ENCODE measurements at places on chromosomes 13 and 19. TPM values are rescaled to one million over a fixed set of nuclear protein-coding genes. Genes with fewer than 3 reads are reported as not detected.

Gene PRR19
- total RNA-seq, result 0.89 TPM

GRCh38 chr13:94414141-94414540, 65.3 kb downstream of the DCT start:
- no peak for DNase-seq

DNA sequence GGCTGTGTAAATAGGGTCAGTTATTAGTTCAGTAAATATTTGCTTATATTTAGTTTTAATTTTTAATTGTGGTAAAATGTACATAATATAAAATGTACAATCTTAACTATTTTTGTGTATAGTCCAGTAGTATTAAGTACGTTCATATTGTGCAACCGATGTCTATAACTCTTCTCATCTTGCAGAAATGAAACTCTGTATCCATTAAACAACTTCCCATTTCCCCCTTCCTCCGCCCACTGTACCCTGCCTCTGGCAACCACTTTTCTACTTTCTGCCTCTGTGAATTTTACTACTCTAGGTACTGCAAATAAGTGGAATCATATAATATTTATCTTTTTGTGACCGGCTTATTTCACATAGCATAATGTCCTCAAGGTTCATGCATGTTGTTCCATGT, 24.4 kb downstream of the UBAC2 start:
- DNase-seq, result no peak

Gene ZSCAN4
- not detected for total RNA-seq

Gene ATP1A3
- total RNA-seq, result 3.4 TPM

DNA sequence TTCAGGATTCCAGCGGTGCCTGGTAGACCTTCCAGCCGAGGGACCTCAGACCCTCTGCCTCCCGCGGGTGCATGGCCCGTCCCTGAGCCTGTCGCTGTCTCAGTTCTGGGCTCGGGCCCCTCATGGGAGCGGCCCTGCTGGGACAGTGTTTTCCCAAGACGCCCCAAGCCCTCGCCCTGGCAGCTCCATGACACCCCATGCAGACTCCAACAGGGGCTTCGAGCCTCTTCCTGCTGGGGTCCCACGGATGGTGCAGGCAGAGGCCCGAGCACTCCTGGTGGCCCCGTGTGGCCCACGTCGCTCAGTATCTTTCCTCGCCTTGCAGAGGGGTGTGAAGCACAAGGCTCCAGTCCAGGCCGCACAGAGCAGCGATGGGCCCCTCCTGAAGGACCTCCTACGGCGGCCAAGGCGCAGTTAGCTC, 88.8 kb upstream of the MCF2L start:
- DNase-seq, result no peak

DNA sequence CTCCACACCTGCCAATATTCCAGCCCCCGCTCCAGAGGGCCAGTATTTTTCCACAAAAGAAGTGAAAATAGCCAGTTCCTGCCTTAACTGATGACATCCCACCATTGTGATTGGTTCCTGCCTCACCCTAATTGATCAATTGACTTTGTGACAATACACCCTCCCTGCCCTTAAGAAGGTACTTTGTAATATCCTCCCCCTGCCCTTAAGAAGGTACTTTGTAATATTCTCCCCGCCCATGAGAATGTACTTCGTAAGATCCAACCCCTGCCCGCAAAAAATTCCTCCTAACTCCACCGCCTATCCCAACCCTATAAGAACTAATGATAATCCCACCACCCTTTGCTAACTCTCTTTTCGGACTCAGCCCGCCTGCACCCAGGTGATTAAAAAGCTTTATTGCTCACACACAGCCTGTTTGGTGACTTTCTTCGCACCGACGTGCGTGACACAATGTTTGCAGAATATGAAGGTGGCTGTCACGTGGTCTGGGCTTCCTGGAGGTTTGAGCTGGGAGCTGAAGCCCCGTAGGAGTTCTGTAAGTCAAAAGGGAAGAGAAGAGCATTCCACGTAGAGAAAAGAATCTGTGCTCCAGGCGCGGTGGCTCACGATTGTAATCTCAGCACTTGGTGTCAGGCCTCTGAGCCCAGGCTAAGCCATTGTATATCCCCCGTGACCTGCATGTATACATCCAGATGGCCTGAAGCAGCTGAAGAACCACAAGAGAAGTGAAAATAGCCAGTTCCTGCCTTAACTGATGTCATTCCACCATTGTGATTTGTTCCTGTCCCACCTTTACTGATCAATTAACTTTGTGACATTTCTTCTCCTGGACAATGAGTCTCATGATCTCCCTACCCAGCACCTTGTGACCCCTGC, 6.2 kb upstream of the FUT3 start:
- DNase-seq, result no peak

- peak; percentile 90 for DNase-seq
These were observed 12.8 kb downstream of the MOB3A start for GRCh38 chr19:2083174-2083854.

Gene TEX101
- not detected for total RNA-seq

DNA sequence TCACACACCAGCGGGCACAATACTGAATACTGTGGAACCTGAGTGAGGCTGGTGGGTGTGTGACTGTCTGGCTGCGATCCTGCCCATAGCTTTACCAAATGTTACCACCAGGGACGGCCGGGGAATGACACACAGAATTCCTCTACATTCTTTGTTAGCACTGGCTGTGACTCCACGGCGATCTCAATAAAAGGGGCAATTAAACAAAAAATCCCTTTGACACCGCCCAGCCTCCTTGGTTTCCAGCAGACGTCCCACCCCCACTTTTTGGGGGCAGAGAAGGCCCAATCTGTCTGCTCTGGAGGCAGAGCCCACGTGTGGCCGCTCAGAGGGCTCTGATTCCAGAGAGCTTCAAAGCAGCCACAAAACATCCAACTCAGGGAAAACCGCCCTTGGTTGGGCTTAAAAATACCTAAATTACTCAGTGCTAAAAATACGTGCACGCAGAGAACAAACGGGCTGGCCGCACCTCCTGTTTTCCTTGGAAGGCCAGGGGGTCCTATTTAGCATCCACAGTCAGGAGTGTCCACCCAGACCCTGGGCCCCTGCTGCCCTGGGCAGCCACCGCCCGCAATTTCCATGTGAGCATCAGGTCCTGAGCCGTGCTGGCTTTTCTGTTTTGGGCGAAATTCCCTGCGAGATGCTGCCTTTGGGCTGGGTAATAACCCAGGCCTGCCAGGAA, 47.8 kb downstream of the GADD45B start:
- DNase-seq, result no peak

DNA sequence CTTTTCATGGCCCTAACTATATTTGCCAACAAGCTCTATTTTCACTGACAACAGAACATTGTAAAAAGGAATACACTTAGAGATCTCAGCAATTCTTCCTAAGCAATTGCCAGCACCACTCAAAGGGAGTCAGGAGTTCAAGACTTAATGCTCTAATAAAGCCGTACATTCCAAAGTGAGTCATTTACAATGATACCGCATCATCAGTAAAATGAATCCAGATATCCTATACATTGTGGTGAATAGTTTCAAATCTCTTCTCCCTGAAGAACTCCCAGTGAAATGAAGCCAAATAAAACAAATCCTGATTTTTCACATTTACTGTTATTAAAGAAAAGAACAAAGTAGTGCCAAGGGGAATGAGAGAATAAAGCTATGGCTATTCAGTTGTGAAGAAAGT, 2898.7 kb upstream of the PCDH20 start:
- no peak for DNase-seq

Gene CD33
- 0.96 TPM for total RNA-seq

Gene SULT2A1
- not detected for total RNA-seq

- DNase-seq, result no peak
These were observed 61.0 kb upstream of the ADGRE5 start for GRCh38 chr19:14320253-14320652.

Gene ZNF576
- 21.3 TPM for total RNA-seq

GRCh38 chr19:8460516-8461298, 15.9 kb downstream of the HNRNPM start:
- DNase-seq, result no peak

DNA sequence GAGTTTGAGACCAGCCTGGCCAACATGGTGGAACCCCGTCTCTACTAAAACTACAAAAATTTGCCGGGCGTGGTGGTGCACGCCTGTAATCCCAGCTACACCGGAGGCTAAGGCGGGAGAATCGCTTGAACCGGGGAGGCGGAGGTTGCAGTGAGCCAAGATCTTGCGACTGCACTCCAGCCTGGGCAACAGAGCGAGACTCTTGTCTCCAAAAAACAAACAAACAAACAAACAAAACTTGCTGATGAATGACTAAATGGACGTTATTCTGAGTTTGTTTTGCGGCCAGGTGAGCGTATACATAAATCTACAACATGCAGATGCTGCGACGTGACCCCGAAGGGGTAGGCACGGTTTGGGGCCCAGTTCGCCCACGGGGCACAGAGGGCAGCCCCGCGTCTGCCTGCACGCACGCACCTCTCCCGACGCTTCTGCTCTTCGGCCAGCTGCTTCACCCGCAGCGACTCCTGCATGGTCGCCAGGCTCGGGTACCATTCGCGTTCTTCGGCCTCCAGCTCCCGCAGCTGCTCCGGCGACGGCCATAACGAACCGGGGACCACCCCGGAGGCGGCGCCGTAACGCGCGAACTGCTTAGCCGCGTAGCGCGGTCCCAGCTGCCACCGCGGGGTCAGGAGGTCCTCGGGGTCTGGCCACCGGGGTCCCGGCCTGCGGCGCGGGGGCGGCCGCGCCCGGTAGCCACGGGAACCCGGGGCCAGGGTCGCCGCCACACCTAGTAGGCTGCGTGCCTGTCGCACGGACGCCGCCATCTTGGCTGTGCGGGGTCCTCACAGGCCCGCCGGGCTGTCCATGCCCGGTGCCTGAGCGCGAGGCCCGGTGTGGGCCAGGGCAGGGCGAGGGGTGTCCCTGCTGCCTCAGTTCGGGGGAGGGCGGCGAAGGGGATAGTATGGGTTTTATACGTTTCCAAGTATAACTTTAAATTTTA, at the start of gene GADD45GIP1:
Gene GADD45GIP1 (minus strand): TSS at position 778 of the 943 bp plus-strand sequence. CDS start 11 bp downstream, at position 767.
- peak; percentile 88 for DNase-seq

Gene KRTDAP
- total RNA-seq, result not detected

Gene DNAAF3
- not detected for total RNA-seq

GRCh38 chr13:37395544-37395943, 203.0 kb downstream of the POSTN start:
- DNase-seq, result no peak

- peak; percentile 87 for DNase-seq
These were observed 27.7 kb downstream of the MEIS3 start for GRCh38 chr19:47391510-47392223.

Gene KCNN1
- 0.21 TPM for total RNA-seq

GRCh38 chr19:33298146-33298911, 4.0 kb downstream of the CEBPA start:
- DNase-seq, result no peak

Gene CCDC194
- total RNA-seq, result 5.9 TPM

GRCh38 chr19:50244695-50245094, 41.3 kb downstream of the MYH14 start:
- no peak for DNase-seq

DNA sequence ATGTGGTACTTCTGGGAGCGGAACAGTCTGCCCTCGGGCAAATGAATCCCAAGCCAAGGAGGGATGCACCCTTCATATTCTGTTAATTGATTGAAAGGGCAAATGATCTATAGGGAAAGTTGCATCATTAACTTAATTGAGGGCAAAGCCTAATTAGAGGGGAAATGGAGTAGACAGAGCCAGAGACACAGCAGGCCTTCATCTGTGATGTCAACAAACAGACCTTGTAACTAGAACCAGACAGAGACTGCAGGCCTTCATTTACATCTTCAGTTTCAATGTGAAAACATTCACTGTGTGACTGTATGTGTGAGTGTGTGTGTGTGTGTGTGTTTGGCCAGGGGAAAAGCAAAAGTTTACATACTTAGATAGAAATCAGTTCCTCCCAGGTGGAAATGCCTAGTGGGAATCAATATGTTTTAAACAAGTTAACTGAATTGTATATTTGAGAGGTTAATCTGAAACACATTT, 126.4 kb downstream of the SPRY2 start:
- no peak for DNase-seq

DNA sequence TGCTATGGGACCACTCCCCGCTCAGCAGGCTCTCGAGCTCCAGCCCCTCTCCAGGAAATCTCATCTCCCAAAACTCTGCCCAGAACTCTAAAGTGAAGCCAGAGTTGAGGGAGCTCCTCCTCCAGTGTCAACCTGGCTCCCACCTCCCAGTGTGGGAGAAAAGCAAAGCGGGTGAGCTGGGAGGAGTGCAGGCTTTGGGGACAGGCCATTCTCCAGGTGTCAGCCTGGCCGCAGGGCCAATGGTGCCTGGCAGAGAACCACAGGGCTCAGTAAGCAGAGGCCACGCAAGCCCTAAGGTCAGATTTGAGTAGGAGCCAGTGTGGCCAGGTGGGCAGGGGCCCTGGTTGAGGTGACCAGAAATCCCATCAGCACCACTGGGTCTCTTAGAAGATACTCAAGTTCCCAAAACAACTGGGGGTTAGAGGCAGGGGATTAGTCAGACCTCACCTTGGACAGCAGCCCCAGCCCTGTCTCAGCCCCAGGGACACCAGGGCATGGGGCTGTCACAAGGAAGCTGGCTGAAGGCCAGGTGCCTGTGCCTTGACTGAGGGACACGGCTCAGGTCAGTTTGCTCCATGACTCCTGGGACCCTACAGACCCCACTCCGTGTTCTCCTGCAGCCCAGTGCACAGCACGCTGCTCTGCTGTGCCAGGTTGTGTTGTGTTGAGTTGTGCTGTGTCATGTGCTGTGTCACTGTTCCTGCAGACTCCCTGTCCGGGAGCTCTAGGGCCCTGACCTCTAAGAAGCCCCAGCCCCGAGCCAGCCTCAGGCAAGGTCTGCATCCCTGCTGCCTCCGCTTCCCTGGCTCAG, 2.8 kb upstream of the ZNF181 start:
- DNase-seq, result no peak

Gene SIRT2
- total RNA-seq, result 47.8 TPM

DNA sequence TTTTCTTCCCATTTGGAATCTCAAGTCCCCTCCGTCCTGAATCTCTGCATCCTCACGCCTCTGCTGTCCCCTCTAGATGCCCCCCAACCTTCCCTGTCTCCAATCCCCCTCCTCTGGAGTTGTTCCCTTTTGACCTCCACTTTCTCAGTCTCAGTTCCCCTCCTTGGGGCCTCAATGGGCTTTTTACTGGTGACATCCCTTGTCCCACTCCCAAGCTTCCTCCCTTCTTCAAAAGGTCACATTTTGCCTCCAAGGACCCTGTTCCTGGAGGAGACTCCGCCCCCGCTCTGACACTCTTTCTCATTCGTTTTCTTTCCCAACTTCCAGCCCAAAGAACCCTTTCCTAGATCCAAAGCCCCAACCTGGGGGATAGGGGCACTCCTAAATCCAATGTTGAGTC, 1.0 kb downstream of the AP2S1 start:
- no peak for DNase-seq

DNA sequence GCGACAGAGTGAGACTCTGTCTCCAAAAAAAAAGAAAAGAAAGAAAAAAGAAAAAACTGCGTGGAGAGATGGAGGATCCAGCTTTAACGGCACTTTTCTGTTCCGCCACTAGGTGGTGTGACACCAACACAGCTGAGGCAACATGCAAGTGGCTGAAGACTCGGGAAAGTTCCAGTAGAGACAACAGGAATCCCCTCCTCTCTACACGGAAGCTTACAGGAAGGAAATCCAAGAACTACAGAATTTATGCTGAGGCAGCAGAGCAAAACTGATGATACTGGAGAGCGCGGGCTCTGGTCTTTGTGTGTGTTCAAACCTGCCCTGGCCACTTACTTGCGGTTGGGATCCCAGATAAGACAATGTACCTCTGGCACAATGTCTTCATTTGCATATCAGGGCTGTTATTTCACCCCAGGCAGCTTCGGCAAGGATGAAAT, 9.9 kb downstream of the RANBP3 start:
- DNase-seq, result peak; percentile 74

- DNase-seq, result no peak
These were observed 823 bp downstream of the FBXO17 start for GRCh38 chr19:38974624-38975213.

Gene ONECUT3
- total RNA-seq, result not detected

Gene PLEKHF1
- total RNA-seq, result 64.1 TPM

Measured in activated CD8-positive, alpha-beta memory T cell treated with anti-CD3 and anti-CD28 coated beads, Interleukin-2, amount 10 ng/mL, durations not matched to agents 7 days and 5 days (primary cell).